Substantia nigra (tissue), 51 donors: ENCODE measurements at places on chromosomes 4 and X.

GRCh38 chrX:142084611-142085010 is 120.5 kb downstream of the MAGEC2 start:
- no peak for DNase-seq

- DNase-seq, result peak; percentile 26
These were observed 87.7 kb downstream of the SHROOM2 start for GRCh38 chrX:9873952-9874351.

DNA sequence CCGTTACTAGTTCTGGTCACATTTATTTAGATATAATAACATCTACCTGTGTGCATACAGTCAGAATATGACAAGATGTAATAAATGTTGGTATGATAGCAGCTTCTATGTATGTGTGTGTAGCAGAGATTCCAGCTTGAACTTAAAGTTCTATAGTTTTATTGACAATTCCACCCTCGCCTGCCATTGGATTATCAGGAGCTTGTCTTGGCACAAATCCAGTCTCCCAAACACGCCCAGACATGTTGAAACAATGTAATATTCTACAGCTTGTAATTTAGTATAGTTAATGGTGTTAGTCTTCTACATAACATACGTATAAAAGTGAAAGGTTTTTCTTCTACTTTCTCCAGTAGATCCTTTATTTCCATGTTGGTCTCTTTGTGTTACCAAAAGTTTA is 44.4 kb downstream of the BBS12 start:
- DNase-seq, result no peak

- DNase-seq, result no peak
These were observed 1.6 kb upstream of the ATP6AP2 start for GRCh38 chrX:40579141-40579540.

DNA sequence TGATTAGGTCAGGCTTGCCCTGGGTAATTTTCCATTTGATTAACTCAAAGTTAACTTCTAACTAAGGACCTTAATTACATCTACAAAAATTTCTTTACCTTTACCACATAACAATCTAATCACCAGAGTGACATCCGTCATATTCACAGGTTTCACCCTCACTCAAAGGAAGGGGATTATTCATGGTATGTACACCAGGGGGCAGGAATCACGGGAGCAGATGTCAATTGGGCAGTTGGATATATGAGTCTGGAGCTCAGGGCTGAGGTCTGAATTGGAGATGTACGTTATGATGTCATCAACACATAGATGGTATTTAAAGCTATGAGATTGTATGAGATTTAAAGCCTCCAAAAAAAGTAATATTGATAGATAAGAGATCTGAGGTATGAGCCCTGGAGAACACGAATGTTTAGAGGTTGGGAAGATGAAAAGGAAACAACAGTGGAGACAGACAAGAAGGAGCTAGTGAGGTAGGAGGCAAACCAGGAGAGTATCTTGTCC is 52.9 kb downstream of the PGRMC1 start:
- no peak for DNase-seq
